ENCODE measurements at places on chromosomes 6 and 20.

DNA sequence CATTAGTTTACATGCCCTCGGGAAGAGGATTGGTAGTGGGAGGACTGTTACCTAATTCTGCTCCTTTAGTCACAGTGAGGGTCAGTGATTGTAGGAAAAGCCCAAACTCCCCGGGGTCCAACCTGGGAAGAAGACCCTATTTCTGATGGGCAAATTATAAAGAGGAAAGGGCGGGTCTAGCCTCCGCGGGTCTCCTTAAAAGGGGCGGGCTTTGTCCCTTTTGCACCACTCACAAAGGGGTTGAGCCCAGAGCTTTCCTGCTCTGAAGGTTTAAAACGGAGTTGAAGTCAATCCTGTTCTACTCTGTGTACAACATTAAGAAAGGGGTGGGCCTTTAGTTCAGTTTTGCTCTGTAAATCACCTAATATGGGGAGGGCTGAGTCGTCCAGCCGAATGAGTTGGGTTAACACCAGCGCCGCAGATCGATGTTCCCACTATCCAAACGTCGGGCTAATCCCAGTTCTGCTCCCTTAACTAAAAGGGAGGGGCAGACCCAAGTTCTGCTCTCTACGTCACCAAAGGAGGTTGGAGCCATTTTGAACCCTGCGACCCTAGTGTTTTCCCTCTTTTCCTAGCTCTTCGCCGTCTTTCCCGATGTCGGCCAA lies 920 bp upstream of the RNF5 start:
- no peak for DNase-seq

DNA sequence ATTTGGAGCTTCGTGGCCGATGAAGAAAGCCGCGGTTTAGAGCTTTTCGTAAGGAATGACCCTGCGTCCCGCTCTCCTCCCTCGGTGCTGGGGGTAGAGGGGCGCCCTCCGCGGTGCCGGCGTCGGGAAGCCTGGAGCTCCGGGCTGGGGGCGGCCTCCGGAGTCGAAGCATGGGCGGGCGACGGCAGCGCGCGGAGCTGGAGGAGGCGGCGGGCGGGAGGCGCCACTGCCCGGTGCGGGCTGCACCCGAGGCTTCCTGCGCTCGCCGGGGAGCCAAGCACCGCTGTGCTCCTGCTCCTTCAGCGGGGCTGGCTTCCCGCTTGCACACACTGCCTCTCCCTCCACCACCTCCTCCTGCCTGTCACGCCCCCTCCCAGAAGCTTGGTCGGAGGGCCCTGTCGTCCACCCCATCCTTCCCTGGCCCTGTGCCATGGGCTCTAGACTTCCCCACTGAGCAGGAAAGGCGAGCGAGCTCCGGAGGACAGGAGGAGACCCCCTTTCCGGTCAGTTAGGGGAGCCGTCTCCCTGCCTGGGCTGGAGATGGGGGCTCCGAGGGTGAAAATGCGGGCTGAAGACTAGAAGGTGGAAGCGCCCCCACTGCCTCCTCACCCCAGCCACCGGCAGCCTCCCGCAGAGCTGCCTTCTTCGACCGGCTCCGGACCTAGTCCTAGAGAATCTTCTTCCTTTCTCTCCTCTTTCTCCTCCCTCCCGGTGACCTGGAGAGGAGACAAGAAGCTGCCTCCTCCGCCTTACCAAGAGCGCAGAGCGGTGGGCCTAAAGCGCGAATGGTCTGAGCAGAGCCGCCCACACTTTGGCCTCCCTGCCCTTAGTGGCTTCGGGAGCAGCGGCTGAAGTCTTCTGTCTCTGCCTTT lies 1.8 kb downstream of the CDH4 start:
- peak; percentile 41 for DNase-seq

- no peak for DNase-seq
Measured at GRCh38 chr6:30041821-30042220, 19.2 kb upstream of the POLR1H start.

- DNase-seq: no peak
Measured at GRCh38 chr6:41358503-41358902, 23.1 kb downstream of the NCR2 start.

- no peak for DNase-seq
Measured at GRCh38 chr20:14729390-14729789, 392.0 kb upstream of the FLRT3 start.

- DNase-seq: no peak
Measured at GRCh38 chr6:39818695-39819094, 26.5 kb downstream of the DAAM2 start.

DNA sequence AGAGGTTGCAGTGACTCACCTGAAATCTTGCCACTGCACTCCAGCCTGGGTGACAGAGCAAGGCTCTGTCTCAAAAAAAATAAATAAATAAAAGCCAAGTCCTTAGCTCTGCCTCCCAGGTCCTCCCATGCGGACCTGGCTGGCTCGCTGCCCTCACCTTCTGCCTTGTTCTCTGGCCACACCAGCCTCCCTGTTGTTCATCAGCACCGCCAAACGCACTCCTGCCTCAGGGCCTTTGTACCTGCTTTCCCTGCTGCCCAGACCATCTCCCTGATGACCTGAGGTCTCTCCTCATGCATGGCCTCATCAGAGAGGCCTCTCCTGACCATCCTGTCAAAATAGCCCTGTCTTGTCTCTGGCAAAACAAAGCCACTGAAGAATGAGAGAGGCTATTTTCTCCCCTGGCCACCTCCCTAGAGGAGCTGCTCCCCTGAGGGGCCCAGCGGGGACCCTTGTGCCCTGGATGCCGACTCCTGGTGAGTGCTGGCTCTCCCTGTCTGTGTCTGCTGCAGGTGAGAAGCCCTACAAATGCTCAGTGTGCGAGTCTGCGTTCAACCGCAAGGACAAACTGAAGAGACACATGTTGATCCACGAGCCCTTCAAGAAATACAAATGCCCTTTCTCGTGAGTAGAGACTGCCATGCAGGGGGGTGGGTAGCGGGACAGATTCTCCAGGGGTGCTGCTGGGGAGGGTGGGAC lies 22.6 kb upstream of the CHMP4B start:
- peak; percentile 56 for DNase-seq

- DNase-seq: peak; percentile 63
Measured at GRCh38 chr20:48523191-48523995, 304.4 kb downstream of the PREX1 start.

DNA sequence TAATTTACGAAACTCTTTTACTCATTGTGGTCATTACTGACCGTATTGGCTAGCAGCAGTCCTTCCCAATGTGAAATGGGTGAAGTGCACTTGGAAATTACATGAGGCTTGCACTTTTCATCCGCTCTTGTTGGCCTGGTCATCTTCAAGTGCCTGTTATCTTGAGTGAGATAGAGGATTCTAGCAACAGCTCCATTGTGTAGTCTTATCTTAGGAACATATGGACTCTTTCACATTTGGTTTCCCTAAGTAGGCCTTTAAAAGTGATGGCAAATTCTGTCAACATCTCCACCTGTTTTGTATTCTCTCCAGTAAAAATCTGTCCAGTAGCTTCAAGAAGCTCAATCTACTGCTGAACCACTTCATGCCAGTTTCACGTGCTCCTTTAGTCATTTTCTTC lies 114.8 kb upstream of the MARCKS start:
- no peak for DNase-seq

- peak; percentile 34 for DNase-seq
Measured at GRCh38 chr6:95515975-95516374, 61.4 kb upstream of the MANEA start.

DNA sequence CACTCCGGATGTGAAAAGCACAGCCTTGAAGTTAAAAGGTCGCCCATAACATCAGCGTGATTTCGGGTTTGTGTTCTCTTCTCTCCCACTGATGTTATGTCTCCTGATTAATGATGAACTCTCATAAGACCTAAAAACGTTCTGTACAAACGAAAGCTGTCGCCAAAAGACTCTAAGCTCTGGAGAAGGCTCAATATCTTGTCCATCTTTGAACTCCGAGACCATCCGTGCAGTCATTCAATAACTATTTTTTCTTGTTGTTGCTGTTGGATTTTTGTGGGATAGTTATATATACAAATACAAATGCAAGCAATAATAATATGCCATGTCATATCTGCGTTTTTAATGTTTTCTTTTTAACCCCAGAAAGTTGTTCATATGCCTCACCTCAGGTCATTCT lies 291.8 kb upstream of the MARCKS start:
- no peak for DNase-seq

GRCh38 chr20:25084626-25085187 lies 2.8 kb upstream of the VSX1 start:
- DNase-seq: peak; percentile 35

GRCh38 chr6:87993356-87993755 lies 54.3 kb upstream of the SPACA1 start:
- DNase-seq: no peak

- no peak for DNase-seq
Measured at GRCh38 chr6:25578538-25578937, 73.5 kb upstream of the SCGN start.

DNA sequence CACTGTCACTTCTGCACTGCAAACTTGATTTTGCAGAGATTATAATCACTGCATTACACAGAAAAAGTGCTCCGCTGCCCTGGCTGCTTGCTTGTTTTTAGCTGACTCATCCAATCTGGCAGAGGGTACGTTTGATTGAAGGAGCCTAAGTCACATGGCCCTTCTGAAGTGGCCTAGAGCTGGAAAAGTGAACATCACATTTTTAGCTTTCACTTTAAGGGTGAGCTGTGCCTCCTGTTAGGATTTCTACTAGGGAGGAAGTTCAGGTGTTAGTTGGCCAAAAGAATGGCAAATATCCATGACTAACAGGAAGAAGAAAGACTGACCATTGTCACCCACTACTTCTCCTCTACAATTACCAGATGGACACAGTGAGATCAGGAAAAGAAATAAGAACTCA lies 889.1 kb upstream of the MAP3K7 start:
- peak; percentile 17 for DNase-seq

- peak; percentile 54 for DNase-seq
Measured at GRCh38 chr6:111482188-111482958, 645 bp downstream of the REV3L start.

GRCh38 chr6:132007474-132008190 lies 56.5 kb upstream of the CCN2 start:
- DNase-seq: no peak

- peak; percentile 91 for DNase-seq
Measured at GRCh38 chr6:26199057-26199772, 112.0 kb downstream of the HFE start.

GRCh38 chr6:87543696-87544473 lies 45.9 kb downstream of the RARS2 start:
- no peak for DNase-seq

- DNase-seq: no peak
Measured at GRCh38 chr6:135423649-135424128, 73.9 kb downstream of the AHI1 start.

GRCh38 chr20:51627586-51627985 lies 85.1 kb upstream of the NFATC2 start:
- DNase-seq: no peak

DNA sequence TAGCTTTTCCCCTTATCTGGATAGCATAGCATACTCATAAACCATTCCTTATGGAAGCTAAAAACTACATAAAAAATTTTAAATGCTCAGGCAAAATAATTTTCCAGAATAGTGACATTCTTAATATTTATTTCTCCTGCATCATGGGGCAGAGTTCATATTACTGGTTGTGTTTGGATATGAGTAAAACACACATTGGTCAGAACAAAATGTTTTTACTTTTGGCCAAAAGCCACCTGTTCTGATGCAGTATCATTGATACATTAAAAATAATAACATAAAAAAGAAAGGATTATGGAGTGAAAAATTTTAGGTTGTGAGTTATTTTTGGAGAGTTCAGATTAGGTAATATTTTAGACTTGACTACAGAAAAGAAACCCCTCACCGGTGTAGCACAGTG lies 33.6 kb downstream of the TRAM2 start:
- DNase-seq: no peak

- DNase-seq: peak; percentile 68
Measured at GRCh38 chr6:44456070-44456965, 68.8 kb downstream of the CDC5L start.

DNA sequence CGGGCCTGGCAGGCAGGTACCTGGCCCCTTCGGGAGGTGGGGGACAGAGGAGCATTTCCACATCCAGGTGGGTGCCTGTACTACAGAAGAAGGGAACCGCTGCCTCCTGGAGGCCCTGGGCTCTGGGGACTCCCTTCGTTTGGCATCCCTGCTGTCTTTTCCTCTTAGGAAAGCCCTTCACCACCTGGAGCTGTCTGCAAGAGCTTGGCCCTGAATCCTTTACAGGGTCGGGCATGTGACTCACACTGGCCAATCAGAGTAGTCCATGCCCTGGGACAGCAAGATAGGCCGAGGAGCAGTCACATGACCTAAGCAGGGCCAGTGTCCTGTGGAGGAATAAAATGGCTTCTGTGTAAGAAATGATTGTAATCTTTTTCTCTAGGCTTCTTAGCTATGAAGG lies 224.9 kb downstream of the ANKRD60 start:
- no peak for DNase-seq

GRCh38 chr6:13554929-13555333 lies 19.5 kb upstream of the SIRT5 start:
- peak; percentile 44 for DNase-seq

DNA sequence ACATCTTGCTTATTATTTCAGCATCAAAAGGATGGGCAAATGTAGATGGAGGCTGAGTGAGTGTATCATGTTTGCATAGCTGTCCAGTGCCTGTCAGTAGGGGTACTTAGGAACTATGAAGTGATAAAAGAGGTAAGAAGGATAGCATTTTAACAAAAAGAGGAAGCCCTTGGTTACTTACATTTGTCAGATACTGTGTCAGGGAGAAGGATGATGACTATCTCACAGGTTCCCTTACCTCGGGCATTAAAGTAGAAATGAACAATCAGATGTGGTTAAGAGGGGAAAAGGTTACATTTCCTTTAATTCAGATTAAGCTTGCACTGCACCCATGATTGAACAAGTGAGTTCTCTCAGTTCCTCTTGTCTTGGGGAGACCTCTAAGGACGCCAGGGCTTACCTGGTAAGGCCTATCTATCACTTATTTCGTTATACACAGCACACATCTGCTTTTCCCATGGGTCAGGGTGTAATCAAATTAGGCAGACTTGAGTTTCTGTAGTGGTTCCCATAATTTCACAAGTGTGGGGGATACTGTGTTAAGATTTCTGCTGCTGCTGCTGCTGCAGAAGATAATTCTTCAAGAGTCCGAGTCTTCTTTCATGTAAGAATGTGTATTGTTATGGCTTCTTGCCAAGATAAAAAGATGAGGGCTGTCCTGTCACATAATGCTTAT lies 4.5 kb downstream of the FOXO3 start:
- no peak for DNase-seq

DNA sequence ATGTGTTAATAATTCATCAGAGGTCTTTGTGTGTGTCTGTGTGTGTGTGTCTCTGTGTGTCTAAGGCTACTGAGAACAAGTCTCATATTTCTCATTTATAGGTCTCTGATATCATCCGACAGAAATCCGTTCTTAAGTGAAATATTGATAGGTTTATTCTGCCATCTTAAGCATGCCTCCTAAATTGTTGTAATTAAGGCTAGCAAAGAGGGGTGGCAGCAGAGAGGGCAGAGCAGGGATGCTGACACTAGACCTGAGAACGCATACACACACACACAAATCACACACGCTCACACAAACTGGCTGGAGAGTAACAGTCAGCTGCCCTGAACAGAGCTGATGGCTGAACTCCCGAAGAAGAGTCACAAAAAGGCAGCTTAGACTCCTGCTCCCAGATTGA lies 84.9 kb upstream of the LRFN2 start:
- no peak for DNase-seq

DNA sequence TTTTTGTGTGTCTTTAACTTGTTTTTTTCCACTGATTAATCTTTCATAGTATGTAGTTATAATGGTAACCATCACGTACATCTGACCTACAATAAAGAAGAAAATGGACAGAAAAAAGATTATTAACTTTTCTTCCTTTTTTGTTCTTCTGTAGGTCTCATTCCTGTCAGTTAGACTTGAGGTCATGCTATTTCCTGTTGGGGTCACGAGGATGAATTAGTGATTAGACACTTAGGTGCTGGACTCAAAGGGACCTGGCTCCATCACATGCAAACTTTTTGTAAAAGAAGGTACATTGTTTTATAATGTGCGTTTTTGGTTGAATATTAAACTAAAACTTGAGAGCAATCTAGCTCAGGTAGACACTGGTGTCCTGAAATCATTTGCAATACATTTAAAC lies 14.8 kb downstream of the MARCKS start:
- DNase-seq: no peak
